ENCODE measurements at places on chromosomes 7 and 10.

GRCh38 chr10:75430000-75430763 is 1.2 kb upstream of the LRMDA start:
- no peak overlapping the region for H3K4me3 ChIP-seq
- no peaks in the 10 kb centered on the region for H3K27me3 ChIP-seq
- H3K36me3 ChIP-seq: no peaks in the 10 kb centered on the region

GRCh38 chr10:78756604-78757343 is 312.0 kb upstream of the ZMIZ1 start:
- H3K27ac ChIP-seq: peak overlapping the region; percentile 54
- H3K4me1 ChIP-seq: peaks cover 34% of the 10 kb centered on the region
- H3K27me3 ChIP-seq: no peaks in the 10 kb centered on the region
- no peak overlapping the region for H3K4me3 ChIP-seq

DNA sequence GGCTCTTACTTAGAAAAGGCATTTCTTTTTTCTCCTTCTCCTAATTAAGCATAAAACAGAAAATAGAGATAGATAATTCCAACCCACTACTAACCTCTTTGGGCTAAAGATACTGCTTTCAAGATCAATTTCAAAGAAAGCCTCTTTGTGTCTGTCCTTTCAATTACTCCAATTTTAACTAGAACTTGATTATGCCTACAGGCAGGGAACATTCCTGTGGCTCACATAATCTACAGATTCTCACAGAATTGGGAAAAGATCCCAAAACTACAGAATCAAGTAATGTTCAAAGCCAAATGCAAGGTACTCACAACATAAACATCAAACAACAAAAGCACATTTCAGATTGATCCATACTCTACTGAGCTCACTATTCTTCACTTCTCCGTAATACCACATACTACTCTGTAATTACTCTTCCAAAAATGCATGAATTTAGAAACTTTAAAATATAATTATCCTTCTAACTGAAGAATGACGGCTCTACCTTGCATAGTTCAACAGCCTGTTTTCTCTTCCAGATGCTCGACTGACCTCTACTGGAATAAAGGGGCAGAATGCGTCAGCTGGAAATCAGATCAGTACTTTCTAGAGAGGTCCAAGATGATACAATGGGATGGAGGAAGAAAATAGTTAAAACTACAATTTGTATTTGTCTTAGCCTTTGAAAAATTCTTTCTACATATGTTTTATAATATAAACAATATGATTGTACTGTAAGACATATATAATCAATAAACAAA is 3.9 kb downstream of the MTERF1 start:
- H3K4me3 ChIP-seq: no peak overlapping the region
- H3K4me1 ChIP-seq: peaks cover 11% of the 10 kb centered on the region
- no peak overlapping the region for H3K27ac ChIP-seq
- H3K27me3 ChIP-seq: no peaks in the 10 kb centered on the region
- no peak for DNase-seq

- no peak for DNase-seq
- no peaks in the 10 kb centered on the region for H3K36me3 ChIP-seq
- peaks cover 27% of the 10 kb centered on the region for H3K4me1 ChIP-seq
- no peaks in the 10 kb centered on the region for H3K27me3 ChIP-seq
- no peak overlapping the region for H3K27ac ChIP-seq
Observed at GRCh38 chr7:143015926-143016490, 10.9 kb downstream of the OR9A2 start.

DNA sequence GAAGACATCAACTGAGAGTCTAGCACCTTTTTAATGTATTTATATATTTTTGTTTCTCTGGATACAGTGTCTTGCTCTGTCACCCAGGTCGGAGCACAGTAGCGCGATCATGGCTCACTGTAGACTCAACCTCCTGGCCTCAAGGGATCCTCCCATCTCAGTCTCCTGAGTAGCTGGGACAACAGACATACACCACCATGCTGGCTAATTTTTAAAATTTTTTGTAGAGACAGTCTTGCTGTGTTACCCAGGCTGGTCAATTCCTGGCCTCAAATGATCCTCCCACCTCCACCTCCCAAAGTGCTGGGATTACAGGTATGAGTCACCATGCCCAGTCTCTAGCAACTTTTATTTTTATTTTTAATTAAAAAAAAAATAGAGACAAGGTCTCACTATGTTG is 51.4 kb upstream of the ANLN start:
- H3K36me3 ChIP-seq: no peaks in the 10 kb centered on the region
- no peak overlapping the region for H3K4me3 ChIP-seq
- no peak overlapping the region for H3K27ac ChIP-seq
- no peaks in the 10 kb centered on the region for H3K4me1 ChIP-seq

GRCh38 chr7:81533426-81533825 is 236.4 kb downstream of the HGF start:
- no peak for DNase-seq
- no peaks in the 10 kb centered on the region for H3K27me3 ChIP-seq
- H3K4me3 ChIP-seq: no peak overlapping the region
- H3K36me3 ChIP-seq: no peaks in the 10 kb centered on the region
- H3K4me1 ChIP-seq: no peaks in the 10 kb centered on the region
- no peak overlapping the region for H3K27ac ChIP-seq

GRCh38 chr10:49518982-49519578 is 19.8 kb downstream of the ERCC6 start:
- H3K27ac ChIP-seq: no peak overlapping the region
- peaks cover 45% of the 10 kb centered on the region for H3K36me3 ChIP-seq
- H3K27me3 ChIP-seq: no peaks in the 10 kb centered on the region
- no peak overlapping the region for H3K4me3 ChIP-seq

GRCh38 chr10:86303626-86304025 is 63.0 kb downstream of the GRID1 start:
- no peaks in the 10 kb centered on the region for H3K36me3 ChIP-seq
- H3K4me1 ChIP-seq: no peaks in the 10 kb centered on the region
- DNase-seq: no peak
- H3K4me3 ChIP-seq: no peak overlapping the region
- H3K27me3 ChIP-seq: no peaks in the 10 kb centered on the region
- H3K27ac ChIP-seq: no peak overlapping the region

DNA sequence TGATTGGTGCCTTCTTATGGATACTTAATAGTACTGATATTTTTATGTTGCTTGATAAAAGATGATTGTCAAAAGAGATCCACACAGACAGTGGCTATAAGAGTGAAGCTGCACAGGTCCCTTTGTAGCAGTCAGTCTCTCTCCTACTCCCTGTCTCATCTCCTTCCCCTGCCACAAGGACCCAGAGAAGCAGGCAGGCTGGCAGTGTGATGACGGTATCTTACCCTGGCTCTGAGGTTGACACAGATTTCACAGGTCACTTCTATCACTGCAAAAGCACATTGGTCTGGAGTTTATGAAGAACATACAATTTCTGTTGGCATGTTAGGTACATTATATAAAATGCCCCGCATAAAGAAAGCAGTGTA is 64.4 kb upstream of the AHR start:
- peak overlapping the region; percentile 76 for H3K27ac ChIP-seq
- no peaks in the 10 kb centered on the region for H3K36me3 ChIP-seq
- H3K4me3 ChIP-seq: no peak overlapping the region
- DNase-seq: no peak
- peaks cover 23% of the 10 kb centered on the region for H3K4me1 ChIP-seq
- H3K27me3 ChIP-seq: no peaks in the 10 kb centered on the region

GRCh38 chr10:44263771-44264170 is 121.1 kb downstream of the CXCL12 start:
- H3K27ac ChIP-seq: no peak overlapping the region
- H3K4me1 ChIP-seq: no peaks in the 10 kb centered on the region
- no peaks in the 10 kb centered on the region for H3K36me3 ChIP-seq
- no peak overlapping the region for H3K4me3 ChIP-seq

DNA sequence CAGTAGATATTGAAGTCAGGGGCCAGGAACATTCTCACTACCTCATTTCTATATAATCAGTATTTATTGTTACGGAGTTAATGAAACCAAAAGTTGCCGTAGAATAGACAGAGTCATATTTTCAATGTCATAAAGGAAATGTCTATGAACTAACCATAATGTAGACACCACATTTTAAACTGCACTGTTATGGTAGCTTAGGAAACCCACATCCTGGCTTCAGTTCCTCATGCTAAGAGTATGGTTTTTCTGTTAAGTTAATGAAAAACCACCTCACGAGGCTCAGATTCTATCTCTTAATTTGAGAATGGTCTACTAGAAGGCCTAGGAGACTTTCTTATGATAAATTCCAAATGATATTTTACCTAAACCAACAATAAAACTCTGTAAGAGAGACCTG is 166.5 kb downstream of the TMEM26 start:
- no peak overlapping the region for H3K27ac ChIP-seq
- H3K36me3 ChIP-seq: no peaks in the 10 kb centered on the region
- H3K4me3 ChIP-seq: no peak overlapping the region
- peaks cover 9% of the 10 kb centered on the region for H3K4me1 ChIP-seq

- no peak for DNase-seq
- H3K36me3 ChIP-seq: no peaks in the 10 kb centered on the region
- no peaks in the 10 kb centered on the region for H3K27me3 ChIP-seq
- H3K4me3 ChIP-seq: no peak overlapping the region
Observed at GRCh38 chr10:42654419-42654818, 16.0 kb upstream of the ZNF33B start.

- peak; percentile 61 for DNase-seq
- H3K4me1 ChIP-seq: no peaks in the 10 kb centered on the region
- H3K27me3 ChIP-seq: no peaks in the 10 kb centered on the region
- H3K36me3 ChIP-seq: peaks cover 1% of the 10 kb centered on the region
- H3K27ac ChIP-seq: no peak overlapping the region
- no peak overlapping the region for H3K4me3 ChIP-seq
Observed at GRCh38 chr10:69004821-69005220, 16.2 kb downstream of the KIFBP start.

GRCh38 chr10:62492012-62492869 is 118.1 kb downstream of the ZNF365 start:
- H3K27me3 ChIP-seq: no peaks in the 10 kb centered on the region
- DNase-seq: peak; percentile 6
- no peaks in the 10 kb centered on the region for H3K36me3 ChIP-seq
- no peaks in the 10 kb centered on the region for H3K4me1 ChIP-seq
- no peak overlapping the region for H3K4me3 ChIP-seq
- H3K27ac ChIP-seq: no peak overlapping the region

DNA sequence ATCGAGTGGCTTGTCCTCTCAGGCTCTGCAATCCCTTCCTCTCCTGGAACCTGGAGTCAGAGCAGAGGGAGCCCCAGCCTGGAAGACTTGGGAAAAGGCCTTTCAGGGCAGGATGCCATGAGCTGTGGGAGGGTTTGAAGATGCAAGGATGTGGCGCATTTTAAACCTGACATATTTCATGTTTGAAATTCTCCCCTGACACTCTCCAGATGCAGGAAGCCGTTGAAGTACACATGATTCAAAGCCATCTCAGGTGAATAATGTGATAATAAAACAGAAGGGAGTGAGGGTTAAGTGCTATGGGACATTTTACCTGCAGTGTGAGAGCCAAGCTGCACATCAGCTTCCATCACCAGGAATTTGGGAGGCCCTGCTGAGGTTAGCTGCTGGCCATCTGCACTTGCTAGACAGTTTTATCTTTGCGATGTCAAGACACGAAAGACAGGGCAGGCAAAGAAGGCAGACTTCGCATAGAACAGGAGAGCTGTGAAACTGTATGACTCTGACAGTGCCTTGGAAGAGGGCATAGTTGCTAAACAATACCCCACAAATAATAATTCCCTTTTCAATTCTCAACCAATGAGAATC is 159.1 kb upstream of the GDF10 start:
- H3K36me3 ChIP-seq: no peaks in the 10 kb centered on the region
- H3K4me1 ChIP-seq: no peaks in the 10 kb centered on the region
- H3K27ac ChIP-seq: no peak overlapping the region
- no peak overlapping the region for H3K4me3 ChIP-seq

DNA sequence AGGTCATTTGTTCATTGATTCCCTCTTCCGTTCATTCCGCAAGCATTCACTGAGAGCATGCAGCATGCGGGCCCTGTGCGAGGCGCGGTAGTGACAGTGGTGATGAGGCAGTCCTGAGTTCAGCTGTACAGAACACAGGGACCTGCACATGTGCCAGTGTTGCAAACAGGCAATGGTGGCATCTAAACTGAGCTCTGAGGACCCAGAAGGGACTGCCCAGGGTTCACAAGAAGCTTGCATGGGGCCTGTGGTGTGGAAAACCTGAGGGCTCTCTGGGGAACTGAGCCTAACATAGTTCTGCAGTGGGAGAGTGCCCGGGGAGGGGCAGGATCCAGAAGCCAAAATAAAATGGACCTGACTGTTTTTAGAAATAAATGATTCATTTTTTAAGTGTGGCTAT is 13.2 kb downstream of the ZNF488 start:
- DNase-seq: no peak
- H3K4me1 ChIP-seq: no peaks in the 10 kb centered on the region
- H3K27me3 ChIP-seq: peaks cover 4% of the 10 kb centered on the region
- H3K36me3 ChIP-seq: no peaks in the 10 kb centered on the region

GRCh38 chr7:82126576-82126975 is 317.0 kb downstream of the CACNA2D1 start:
- peaks cover 2% of the 10 kb centered on the region for H3K4me1 ChIP-seq
- H3K4me3 ChIP-seq: no peak overlapping the region
- no peaks in the 10 kb centered on the region for H3K27me3 ChIP-seq
- no peak for DNase-seq
- H3K27ac ChIP-seq: no peak overlapping the region

DNA sequence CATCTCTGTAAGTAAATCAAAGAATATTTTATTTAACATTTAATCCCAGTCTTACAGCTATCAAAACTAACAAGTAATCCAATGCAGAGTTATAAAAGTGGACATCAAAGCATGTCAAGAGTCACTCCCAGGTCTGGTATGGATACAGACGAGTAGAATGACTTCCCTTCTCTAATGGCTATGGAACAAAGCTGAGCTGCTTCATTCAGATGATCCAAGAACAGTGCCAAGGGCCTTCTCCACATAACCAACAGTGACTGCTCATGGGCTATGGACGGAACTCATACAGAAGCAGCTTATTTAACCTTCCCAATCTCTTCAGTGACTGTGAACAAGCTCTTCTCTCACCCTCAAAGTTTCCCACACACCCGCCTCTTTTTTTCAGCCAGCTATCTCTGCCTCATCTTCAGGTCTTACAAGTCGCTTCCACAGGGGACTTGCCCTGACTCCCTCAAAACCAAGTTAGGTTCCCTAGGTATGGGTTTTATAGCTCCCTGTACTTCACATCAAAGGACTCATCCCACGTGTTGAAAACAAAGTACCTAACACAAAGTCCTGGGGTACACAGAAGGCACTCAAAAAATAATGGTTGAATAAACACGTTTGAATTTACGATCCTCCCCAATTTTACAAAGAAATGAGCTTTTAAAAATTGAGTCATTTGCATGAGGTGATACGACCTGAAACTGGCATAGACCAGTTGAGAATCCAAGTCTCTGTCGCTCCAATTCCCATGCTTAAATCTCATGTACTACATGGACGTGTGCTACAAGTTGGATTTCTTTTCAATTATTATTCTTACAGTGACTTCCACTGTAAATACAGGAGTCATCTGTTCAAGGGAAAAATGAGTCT is 3.1 kb downstream of the USP6NL start:
- peaks cover 19% of the 10 kb centered on the region for H3K4me1 ChIP-seq
- H3K4me3 ChIP-seq: no peak overlapping the region
- H3K36me3 ChIP-seq: no peaks in the 10 kb centered on the region
- DNase-seq: no peak
- no peak overlapping the region for H3K27ac ChIP-seq

- H3K27ac ChIP-seq: no peak overlapping the region
- no peak for DNase-seq
- no peak overlapping the region for H3K4me3 ChIP-seq
- peaks cover 2% of the 10 kb centered on the region for H3K27me3 ChIP-seq
Observed at GRCh38 chr7:120709972-120710320, 148.0 kb downstream of the TSPAN12 start.

Data from endothelial cell of umbilical vein (primary cell).